ENCODE measurements at places on chromosomes 3 and 15. TPM values are rescaled to one million over a fixed set of nuclear protein-coding genes. Genes with fewer than 3 reads are reported as not detected.

GRK7 gene
- not detected for polyA plus RNA-seq

ACOX2 gene
- polyA plus RNA-seq: 34.9 TPM

GOLGA8J gene
- 0.31 TPM for polyA plus RNA-seq

SKOR1 gene
- polyA plus RNA-seq: 0.31 TPM

ADAMTS9 gene
- 138 TPM for polyA plus RNA-seq

PIF1 gene
- polyA plus RNA-seq: 7.4 TPM

CFAP100 gene
- 2.9 TPM for polyA plus RNA-seq

PLS1 gene
- polyA plus RNA-seq: 25.0 TPM

ADAMTS7 gene
- 33.2 TPM for polyA plus RNA-seq

LSAMP gene
- polyA plus RNA-seq: 11.7 TPM

TMEM45A gene
- polyA plus RNA-seq: 22.4 TPM

RSL24D1 gene
- polyA plus RNA-seq: 140 TPM

ENTPD3 gene
- 2.1 TPM for polyA plus RNA-seq

GOLGA8Q gene
- polyA plus RNA-seq: 3.3 TPM
